Right ventricle myocardium inferior (tissue), 1 donor: ENCODE measurements at places on chromosomes 2 and 18. TPM values are rescaled to one million over a fixed set of nuclear protein-coding genes. Genes with fewer than 3 reads are reported as not detected.

ADGRF3 gene
- 0.16 TPM for total RNA-seq

DNA sequence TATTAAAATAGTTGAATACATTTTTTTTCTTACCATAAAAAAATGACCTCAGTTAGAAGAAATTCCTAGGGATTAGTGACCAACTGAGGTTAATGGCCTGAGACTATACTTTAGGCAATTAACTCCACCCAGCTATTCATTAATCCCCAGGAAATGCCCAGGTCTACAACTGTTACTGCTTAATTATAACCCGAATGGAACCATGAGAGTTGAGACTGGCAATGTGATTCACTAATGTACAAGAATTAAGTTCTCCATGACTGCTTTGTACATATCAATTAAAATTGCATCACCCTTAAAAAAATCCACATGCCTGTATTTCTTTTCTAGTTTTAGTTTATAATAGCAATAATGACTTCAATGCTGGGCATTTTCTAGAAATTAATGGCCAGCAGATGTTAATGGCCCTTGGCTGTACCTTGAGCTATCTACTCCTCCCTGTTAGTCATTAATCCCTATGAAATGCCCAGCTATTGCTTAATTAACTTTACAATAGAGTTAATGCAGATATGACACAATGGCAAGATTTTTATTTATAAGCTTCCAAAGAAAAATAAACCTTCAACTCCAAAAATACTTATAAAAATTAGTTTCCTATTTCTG lies 44.1 kb downstream of the ERBB4 start:
- DNase-seq = no peak

- DNase-seq = no peak
Measured at GRCh38 chr2:175111200-175111657, 56.8 kb downstream of the ATF2 start.

DNA sequence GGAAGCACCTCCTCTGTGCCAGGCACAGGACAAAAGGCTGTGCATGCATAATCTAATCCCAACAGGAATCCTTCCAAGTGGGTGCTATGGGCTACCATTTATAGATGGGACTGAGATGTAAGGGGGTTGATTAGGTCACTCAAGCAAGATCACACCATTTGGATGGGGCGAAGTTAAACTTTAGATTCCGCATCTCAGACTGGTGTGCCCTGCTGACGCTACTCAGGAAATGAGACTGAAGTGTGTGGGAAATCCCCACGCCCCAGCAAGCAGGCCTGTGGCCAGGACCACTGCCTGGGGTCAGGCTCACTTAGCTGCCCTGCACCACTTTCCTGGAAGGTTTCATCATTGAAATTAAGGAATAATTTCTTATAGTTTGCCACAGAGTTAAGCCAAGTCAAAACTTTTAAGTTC lies 70.5 kb upstream of the PPP1CB start:
- no peak for DNase-seq

GRCh38 chr2:221780281-221780688 lies 208.2 kb upstream of the EPHA4 start:
- DNase-seq = no peak

DNA sequence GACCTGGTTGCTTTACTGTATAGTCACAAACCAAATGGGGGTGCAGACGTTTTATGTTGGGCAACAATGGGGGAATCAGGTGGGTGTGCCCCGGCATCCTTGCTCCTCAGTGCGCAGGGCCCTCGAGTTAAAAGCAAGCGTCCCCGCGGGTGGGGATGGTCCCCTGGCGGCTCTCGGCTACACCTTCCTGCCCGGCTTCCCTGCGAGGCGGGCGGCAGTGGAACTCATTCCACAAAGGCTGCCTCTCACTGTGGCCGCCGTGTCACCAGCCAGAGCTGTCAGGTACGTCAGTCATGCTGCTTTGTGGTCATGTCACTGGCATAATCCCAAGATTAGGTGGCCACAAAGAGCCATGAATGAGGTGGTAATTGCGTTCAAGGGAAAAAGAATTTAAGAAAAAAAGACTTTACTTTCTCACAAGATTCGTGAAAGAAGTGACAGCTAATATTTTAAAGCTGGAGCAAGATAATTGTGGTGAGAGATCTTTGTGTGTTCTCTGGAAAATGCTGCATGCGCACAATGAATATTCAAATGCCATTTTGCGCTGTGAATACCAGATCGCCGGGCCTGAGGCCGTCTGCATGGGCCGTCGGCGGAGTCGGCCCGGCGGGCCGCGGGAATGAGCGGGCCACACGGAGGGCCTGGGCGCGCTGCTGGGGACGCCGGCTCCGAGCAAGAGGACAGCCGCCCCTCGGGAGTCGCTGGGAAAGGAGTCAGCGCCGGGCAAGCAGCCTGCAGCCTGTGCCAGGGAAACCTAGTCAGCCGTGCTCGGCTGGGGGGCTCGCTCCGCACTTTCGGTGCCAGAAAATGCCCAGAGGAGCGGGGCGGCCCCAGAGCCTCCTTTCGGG lies 82.3 kb upstream of the LDLRAD4 start:
- no peak for DNase-seq

GRCh38 chr18:66722671-66723070 lies 118.8 kb upstream of the CDH19 start:
- DNase-seq = no peak

DNA sequence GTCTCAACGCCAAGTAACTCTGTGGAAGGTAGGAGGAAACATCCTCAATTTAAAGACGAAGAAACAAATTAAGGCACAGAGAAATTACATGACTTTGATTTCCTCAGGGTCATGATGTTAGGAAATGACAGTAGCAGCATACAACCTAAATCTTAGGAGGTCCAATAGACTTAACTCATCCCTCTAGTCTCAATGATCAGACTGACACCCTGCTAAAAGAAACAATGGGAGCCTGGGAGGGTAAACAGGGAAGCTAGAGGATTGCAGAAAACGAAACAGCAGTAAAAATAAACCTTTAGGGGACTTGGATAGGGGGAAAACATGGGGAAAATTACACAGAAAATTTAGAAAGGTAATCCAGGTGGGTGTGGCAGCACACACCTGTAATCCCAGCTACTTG lies 56.0 kb downstream of the ROCK2 start:
- DNase-seq = no peak
